Germinal center (tissue), 1 donor: ENCODE measurements at places on chromosomes 5 and 9.

GRCh38 chr9:19630760-19631159 is 158.1 kb downstream of the SLC24A2 start:
- DNase-seq = no peak

DNA sequence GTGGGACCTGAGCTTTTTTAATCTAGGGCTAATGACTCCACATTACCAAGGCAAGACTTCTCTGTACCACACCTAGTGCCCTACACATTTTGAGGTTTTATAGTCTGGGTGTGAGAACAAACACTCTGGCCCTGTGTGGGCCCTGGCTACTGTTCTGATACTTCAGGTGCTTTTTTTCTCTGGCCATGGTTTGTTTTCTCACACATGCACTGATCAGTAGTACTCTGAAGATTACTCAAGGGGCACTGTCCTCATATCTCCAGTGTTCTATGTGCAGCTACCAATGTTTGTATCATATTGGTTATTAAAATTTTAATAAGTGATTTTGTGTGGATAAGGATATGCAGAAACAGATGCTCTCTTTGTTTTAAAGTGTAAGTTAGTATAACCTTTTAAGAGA is 5.9 kb upstream of the C9orf40 start:
- no peak for DNase-seq

DNA sequence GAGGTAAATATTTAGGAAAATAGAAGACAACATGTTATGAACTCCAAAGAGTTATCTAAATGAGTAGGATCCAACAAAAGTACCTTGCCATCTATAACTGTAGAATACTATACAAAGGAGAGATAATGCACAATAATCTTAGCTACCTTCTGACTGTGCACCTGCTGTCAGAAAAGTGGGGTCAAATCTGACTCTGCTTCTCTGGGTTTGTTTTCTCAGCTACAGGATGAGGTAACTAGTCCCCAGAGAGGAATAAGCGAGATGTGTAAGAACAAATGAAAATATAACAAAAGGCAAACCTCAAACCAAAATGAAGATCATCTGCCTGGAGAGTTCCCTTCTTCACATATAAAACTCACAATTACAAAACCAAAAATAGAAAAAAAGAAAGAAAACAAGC is 204.8 kb downstream of the DCP2 start:
- no peak for DNase-seq

GRCh38 chr5:29935371-29935770 is 1258.1 kb upstream of the CDH6 start:
- no peak for DNase-seq

GRCh38 chr5:109299557-109299956 is 110.2 kb downstream of the PJA2 start:
- no peak for DNase-seq

DNA sequence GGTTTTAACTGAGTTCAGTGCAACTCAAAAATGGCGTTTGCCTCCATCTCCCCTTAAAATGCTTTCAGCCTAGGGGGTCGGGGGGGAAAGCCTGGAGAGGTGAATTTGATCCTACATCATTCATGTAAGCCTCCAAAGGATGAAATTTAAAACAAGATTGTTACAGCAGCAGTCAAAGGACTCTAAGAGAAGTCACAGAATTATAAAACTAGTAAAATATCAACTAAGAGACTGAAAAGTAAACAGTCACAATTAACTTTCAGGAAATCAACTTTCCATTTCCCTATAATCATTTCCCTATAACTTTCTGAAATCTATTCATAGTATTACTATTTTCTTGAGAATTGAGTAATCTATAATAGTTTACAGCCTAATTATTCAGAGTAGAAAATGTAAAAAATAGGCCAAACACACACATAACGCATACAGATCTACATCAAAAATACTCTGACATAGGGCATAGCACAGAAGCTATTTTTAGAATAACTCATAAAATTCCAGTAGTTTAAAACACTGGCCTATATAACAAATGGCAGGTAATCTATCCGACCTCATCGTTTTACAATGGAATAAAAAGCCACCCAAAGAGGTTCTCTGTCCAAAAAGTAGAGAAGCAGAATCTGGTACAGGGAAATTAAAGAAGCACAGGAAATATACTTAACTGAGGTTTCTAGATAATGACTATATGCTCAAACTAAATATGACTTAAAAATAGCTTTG is 37.6 kb downstream of the FBXL17 start:
- no peak for DNase-seq

DNA sequence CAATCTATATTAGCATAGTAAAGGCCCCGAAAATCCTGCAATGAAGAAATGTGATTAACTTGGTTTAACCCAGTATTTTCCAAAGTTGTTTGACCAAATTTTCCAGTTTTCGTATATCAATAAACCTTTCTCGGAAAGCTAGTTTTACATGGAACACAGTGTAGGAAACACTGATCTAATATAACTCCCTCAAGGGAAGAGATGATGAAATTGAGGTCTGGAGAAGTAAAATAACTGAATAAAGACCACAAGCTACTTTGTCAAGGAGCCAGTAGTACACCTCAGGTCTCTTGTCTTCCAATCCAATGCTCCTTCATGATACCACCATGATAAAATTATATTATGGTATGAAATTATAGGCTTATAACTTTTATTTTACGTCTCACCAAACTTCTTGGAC is 118.1 kb upstream of the TARS1 start:
- no peak for DNase-seq

DNA sequence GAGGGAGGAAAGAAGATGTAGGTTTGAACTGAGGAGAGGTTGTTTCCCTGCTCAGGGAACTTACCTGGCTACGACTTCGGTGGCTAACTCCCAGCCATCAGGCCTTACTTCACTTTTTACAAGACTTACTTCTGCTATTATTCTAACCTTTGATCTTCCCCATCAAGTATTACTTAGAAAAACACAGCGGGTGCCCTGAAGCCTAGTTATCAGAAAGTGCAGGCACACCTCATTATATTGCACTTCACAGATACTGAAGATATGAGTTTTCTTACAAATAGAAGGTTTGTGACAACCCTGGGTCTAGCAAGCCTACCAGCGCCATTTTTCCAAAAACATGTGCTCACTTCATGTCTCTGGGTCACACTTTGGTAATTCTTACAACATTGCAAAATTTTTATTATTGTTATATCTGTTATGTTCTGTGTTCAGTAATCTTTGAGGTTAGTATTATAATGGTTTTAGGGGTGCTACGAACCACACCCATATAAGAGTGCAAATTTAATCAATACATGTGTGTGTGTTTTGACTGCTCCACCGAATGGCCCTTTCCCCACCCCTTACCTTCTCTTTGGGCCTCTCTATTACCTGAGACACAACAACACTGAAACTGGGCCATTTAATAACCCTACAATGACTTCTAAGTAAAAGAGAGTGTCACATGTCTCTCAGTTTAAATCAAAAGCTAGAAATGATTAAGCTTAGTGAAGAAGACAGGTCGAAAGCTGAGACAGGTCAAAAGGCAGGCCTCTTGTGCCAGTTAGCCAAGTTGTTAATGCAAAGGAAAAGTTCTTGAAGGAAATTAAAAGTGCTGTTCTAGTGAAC is 2102.7 kb upstream of the WWC1 start:
- DNase-seq = no peak

GRCh38 chr9:88747768-88748167 is 212.8 kb downstream of the NXNL2 start:
- DNase-seq = no peak

- DNase-seq = no peak
These were observed 737 bp downstream of the SLC1A3 start for GRCh38 chr5:36607114-36607571.

DNA sequence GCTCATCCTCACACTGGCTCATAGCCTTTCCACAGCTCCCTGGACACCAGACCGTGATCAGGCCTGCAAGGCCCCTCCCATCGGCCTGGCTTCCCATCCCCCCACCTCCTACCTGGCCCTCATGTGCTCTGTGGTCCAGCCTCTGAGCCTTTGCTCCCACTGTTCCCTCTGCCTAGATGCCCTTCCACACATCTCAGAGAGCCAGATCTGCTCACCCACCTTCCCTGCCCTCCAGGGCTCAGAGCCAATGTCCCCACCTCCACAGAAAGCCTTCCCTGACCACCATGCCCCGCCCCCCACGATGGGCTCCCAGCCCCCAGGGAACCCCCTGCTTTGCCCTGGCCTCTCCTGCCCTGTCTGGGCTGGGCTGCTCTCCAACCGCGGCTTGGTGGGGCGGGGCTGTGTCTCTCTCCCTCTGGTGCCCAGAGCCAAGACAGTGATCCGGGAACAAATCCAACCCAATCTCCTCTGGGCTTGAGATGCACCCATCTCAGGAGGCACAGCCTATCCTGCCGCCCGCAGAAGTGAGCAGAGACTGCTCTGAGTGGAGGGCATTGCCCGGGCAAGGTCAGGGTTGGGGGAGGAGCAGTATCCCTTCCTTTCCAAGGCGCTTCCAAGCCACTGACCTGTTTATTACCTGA is 1.6 kb downstream of the NINJ1 start:
- no peak for DNase-seq

DNA sequence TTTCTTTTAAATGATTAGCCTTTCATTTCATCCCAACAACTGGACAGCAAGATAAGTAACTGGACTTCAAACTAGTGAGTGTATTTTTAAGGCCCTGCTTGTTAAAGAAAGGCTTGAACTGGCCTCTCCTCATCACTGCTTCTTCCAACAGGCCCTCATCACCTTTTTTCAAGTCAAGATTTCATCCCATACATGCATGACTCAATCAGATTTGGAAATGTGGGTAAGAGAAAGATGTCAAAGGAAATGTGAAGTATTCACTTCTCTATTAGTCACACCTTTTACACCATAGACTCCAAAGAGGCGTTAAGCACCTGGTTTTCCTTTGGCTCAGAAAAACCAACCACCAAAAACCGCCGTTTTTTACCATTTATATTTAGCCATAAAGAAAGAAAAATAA is 4.9 kb downstream of the NR4A3 start:
- DNase-seq = no peak

- DNase-seq = no peak
These were observed 24.1 kb downstream of the SREK1 start for GRCh38 chr5:66168226-66168625.

DNA sequence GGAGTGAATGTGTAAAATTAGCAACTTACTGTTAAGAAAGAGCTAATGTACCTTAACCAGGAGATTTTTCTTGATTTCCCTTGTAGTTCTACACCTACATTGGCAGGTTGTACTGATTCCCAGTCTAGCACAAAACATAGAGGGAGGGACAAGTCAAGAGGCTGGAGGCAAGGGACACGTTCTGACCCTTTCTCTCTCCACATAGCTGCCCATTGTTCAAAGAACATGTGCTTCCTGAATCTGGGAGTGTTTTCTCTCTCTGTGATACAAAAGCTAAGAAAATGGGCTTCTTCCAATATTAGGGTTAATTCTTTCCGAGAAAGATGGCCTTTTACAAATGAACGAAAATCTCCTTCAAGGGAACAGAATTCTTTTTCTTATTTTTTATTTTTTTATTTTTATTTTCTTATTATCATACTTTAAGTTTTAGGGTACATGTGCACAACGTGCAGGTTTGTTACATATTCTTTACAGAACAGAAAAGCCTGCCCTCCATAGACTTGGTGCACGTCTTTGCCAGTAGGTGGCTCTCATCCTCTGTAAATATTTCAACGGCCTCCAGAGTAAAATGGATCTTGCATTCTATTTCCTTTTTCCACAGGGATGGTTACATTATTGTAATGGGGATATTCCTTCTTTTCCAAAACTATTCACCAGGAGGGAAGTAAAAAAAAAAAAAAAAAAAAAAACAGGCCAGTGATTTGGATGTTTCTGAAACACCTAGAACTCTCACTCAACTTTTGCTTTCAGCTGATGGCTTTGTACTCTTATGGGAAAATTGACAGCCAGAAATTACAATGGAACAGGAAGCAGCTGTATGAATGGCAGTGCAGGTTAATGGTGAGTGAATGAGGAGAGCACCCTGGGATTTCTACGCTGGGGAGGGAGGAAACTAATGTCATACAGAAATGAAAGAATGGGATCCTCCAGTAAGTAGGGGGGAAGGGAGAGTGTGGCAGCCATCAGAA is 13.1 kb upstream of the IFNA5 start:
- DNase-seq = no peak
